ENCODE measurements at places on chromosomes 12 and 14.

GRCh38 chr12:124149287-124149686, 145.6 kb upstream of the RFLNA start:
- no peak for DNase-seq

- DNase-seq = no peak
Measured at GRCh38 chr12:48390026-48390425, 39.3 kb upstream of the ZNF641 start.

DNA sequence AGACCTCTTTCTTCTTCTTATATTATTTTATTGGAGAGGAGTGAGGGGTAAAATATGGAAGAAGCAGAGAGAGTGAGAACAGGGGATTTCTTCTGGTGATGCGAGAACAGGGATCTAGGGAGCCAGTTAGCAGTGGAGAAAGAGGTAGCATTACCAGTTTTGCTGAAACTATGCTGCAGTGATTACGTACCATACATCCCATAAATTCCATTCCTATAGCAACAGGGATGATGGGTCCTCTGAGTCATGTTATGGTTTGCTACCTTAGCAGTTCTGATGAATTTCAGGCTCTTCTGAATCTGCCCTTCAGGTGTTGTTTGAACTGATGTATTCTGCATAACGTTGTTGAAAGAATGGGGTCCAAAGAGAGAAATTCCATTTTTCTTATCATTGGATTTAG, 625.4 kb upstream of the LRFN5 start:
- no peak for DNase-seq

- DNase-seq = no peak
Measured at GRCh38 chr14:64474698-64475097, 9.4 kb downstream of the AKAP5 start.

DNA sequence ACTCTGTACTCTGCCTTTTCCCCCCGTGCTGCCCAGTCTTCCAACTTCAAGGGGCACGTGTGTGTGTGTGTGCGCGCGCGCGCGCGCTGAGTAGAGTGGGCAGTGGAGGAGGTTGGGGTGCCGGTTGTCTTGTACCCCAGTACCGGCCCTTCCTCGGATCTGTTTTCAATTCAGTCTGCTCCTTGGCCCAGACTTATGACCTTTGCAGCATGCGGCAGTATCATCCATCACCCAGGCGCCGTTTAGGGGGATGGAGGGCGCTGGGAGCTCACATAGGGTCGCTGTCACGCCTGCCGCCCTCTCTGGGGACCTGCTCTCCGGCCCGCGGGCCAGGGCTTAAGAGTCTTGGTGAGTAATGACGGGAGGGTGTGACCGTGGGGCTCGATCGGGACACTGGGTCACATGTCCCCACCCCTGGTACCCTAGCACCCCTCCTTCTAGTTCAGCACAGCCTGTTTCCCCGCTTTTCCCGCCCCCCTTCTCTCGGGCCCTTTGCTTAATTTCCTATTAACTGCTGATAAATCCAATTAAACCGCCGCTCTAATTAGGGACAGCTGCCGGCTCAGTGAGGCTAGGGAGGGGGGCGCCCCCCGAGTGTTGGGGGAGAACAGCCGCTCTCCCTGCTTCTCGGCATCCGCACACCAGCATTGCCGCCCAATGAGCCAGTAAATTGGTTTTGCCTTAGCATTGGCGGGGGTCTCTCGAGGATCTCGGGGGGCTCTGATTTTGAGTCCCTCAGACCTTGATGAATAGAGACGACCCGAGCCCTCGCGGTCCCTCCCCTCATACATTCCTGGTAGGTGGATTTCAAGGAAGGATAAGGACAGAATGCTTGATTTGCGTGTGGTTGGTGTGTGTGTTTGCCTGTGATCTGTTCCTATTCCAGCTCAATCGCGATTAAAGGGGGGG, 9.3 kb downstream of the STAC3 start:
- DNase-seq = no peak

DNA sequence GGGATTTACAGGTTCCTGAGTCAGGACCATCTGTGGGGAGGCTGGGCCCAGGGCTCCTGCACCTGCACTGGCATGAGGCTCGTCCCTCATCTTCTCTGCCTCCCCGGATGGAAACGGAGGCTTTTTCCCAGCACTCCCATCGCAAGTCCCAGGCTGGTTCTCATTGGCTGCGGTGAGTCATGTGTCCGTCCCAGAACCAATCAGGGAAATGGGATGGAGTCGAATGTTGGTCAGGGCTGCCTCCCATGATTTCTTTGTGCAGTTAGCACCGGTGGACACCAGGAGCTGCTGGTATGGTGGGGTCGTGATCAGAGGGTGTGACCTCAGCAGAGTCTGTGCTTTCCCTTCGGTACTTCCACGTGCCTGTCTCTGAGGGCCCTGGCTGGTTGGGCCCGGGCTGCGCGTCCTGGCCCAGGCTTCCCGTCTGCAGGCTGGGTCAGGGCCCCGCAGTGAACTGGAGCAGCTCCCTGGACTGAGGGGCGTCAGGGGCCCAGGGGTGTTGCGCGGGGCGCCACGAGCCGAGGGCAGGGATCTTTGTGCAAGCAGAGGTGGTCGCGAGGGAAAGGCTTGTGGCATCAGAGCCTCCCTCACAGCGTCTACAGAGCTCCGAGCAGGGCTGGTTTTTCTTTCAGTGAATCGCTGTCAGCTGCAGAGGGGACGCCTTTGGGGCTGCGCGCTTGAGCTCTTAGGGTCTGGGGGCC, 168.1 kb downstream of the ADGRD1 start:
- DNase-seq = peak; percentile 63

DNA sequence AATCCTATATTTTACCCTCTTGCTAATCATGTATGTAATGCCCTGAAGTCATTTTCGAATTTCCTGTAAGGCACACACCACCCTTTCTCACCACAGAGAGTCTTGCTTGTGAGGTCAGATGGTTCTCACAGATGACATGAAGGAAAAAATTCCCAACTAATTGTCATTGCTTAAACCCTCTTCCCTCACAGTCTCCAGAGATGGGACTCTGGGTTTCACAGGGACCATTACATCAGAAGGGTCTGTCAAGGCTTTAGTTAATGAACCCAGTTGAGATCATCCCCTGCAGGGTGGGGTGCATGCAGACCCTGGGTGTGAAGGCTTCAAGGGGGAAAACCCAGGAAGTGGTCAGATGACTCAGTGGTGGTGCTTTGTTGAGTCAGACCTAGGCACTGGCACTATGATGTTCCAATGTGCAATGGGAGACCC, 229.6 kb downstream of the BCAT1 start:
- no peak for DNase-seq

Measured in H54 (cell line).